D341Med (cell line): ENCODE measurements at places on chromosomes 6 and 20.

DNA sequence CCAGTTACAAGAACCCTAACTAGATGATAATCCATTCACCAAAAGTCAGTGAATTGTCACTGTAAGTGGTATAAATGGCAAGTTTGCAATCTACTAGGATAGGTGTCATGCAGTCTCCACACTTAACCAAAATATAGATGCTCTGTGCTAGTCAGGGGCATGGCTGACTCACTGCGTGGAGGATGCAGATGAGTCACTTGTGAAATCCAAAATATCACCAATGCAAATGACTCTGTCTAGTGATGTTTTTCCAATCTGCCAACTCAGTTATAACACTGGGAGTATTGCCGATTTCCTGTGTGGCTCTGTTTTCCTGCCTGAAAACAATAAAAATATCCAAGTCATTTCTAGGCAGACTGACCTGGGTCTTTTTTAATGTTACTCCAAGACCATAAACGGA, 47.8 kb upstream of the NRSN1 start:
- no peak for DNase-seq

- DNase-seq, result no peak
Measured at GRCh38 chr6:154187203-154187602, 148.2 kb downstream of the OPRM1 start.

DNA sequence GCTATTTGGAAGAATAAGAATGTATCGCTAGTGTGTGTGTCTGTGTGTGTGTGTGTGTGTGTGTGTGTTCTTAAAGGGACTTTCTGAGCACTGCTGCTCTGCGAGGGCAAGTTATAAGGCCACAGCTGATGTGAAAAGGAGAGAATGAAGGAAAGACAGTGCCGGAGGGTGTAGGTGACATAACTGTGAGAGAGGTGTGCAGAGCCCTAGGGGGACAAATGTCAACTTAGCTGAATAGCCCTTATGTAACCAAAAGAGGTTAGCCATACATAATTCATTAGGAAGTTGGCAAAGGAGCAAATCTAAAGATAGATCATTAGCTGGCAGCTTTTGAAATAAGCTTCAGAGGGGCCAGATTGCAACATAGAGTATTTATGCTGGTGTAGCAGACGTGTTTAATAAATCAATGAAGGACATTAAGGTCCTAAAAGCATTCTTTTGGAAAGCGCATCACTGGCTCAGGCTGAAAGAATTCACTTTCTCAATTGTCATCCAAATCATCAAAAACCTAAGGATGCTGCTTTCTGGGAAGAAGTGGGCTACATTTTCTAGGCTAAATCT, 81.0 kb downstream of the NDUFAF5 start:
- peak; percentile 31 for DNase-seq

- no peak for DNase-seq
Measured at GRCh38 chr6:28002161-28002560, 45.1 kb downstream of the OR2B6 start.

GRCh38 chr20:38300438-38300837, 3.5 kb upstream of the BPI start:
- DNase-seq, result no peak

DNA sequence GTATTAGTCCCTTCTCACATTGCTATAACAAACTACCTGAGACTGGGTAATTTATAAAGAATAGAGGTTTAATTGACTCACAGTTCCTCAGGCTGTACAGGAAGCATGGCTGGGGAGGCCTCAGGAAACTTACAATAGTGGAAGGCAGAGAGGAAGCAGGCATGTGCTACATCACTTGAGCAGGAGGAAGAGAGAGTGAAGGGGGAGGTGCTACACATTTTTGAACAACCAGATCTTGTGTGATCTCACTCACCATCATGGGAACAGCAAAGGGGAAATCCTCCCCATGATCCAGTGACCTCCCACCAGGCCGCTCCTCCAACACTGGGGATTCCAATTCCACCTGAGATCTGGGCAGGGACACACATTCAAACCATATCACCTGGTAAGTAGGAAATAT, 630.6 kb downstream of the QKI start:
- no peak for DNase-seq
